Left cardiac atrium (tissue), 4 donors: ENCODE measurements at places on chromosomes 12 and 14. TPM values are rescaled to one million over a fixed set of nuclear protein-coding genes. Genes with fewer than 3 reads are reported as not detected.

- DNase-seq: no peak
Observed at GRCh38 chr12:75294336-75294735, 35.8 kb downstream of the CAPS2 start.

DNA sequence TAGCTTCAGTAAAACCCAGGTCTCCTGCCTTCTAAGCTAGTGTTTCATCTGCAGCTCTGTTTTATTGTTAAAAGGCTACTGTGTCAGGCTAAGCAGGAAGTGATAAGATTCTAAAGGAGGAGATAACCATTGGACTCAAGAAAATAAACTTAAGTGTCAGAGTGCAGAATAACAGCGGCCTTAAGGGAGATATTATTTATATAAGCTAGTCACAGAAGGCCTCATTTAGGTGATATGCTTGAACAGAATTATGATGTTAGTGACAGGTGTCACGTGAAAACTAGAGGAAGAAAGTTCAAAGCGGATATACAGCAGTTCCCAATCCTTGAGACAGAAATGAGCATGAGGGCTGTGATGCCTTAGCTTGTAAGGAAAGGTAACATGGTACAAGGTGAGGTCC, 373.4 kb downstream of the FOXG1 start:
- no peak for DNase-seq

- DNase-seq: no peak
Observed at GRCh38 chr14:73295198-73295796, 58.0 kb downstream of the PAPLN start.

DNA sequence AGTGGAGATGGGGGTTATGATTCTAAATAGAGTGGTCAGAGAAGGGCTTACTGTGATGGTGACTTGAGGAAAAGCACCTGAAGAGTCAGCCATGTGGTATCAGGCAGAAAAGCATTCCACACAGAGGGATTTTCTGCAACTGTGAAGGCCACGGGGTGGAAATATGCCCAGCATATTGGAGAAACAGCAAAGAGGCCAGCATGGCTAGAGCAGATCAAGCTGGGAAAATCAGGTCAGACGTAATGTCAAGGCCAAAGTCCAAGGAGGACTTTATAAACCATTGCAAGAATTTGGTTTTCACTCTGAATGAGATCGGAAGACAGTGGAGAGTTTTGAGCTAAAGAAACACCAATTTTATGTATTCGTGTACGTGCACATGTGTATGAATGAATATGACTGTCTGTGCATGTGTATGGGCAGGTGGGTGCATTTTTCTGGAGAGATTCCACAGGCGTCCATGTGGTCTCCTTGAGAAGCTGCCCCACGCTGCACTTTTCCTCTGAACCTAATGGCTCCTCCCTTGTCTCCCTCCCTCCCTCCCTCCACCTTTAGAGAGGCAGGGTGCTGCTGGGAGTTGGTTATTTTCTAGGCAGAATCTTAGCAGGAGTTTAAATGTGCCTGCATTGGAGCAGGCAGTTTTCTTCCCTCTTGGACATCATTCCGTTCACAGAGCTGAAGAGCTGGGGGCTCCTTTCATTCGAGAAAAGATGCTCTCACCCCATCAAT, 97.4 kb upstream of the PPP4R3A start:
- no peak for DNase-seq

GRCh38 chr14:20499881-20500280, 5.5 kb upstream of the RNASE10 start:
- DNase-seq: no peak

DNA sequence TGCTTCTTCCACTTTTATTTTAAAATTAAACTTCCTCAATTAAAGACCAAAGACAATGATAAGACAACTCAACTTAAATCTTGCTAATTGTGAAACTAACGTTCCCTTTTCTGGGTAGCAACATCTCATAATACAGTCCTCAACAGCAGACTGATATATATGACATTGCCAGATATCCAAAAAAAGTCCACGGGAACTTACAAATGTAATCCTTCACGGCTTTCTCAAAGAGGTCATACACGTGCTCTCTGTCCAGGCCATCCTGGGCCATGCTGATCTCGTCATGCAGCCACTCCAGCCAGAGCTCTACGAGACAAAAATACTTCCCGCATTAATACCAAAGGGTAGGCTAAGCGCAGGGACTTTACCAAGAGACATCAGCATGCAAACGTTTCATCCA, 13.3 kb downstream of the SART3 start:
- DNase-seq: no peak

DNA sequence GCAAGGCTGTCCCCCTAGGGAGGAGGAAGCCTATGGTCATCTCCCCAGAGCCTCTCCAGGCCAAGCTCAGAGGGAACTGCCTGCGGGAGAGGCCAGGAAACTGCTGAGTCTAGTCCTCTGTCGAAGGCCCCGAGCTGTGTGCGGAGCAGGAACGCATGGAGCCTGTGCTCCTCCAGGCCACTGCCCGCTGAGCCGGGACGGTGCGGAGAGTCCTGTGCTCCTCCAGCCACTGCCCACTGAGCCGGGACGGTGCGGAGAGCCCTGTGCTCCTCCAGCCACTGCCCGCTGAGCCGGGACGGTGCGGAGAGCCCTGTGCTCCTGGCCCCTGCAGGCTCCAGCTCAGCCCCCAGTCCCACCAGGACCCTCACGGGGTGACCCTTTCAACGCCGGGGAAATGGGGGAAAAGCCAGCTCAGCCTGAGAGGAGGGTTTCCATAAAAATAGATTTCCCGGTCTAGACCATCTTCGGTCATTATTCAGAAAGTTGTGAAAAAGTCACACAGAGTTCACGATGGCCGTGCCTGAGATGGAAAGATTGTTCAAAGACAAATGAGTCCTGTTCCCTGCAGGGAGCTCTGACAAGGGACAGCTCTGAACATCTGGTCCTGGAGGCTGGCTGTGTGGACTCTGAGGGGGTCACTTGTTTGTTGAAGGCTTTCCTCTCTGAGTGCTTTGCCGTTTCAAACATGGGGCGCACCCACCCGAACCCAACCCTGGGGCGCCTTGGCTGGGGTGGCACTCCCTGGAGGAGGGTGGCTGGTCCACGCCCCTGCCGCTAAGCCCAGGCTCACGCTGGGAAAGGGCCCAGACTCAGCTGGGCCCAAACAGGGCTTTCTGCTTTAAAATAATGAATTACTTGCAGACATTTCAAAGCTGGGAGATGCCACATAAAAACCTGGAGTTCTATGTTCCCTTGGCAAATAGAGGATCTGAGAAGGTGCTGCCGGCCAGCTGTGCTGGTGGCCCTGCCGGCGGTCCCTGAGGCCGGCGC, 85.5 kb downstream of the ADGRD1 start:
- DNase-seq: no peak

- DNase-seq: no peak
Observed at GRCh38 chr12:24599736-24600135, 349.2 kb downstream of the BCAT1 start.

GRCh38 chr12:42090899-42091298, 53.8 kb downstream of the GXYLT1 start:
- DNase-seq: no peak

GRCh38 chr12:46647034-46647433, 178.8 kb downstream of the SLC38A4 start:
- no peak for DNase-seq

DNA sequence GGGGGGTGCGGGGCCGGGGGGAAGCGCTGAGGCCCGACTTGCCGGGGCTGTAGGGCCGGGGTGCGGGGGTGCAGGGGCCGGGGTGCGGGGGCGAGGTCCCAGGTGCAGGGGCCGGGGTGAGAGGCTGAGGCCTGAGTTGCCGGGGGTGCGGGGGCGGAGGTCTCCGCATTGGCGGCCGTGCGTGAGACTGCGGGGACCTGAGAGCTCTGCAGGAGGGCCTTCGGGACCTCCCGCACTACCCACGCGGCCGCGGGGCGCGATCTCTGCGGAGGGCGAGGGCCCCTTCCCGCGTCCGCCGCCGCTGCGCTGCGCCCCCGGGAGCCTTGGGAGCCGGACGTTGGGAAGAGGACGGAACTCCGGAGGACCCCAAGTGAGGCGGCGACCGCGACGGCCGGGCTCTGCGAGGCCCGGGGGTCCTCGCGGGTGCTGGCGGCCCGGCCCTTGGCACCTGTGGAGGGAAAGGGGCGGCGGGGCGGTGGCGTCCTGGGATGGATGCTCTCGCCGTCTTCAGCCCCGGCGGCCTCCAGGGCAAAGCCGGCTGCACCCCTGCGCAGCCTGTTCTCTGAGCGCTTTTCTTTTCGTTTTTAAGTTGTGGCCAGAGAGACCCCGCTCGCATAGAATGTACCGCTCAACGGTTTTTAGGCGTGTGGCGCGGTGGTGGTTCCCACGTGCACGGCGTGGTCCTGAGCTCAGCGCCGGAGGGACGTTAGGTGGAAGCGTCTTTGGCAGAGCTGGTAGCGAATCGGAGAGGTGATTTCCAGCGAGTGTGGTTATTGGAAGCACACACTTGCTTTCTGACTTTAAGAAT, 1.3 kb downstream of the PIWIL1 start:
- DNase-seq: no peak

DNA sequence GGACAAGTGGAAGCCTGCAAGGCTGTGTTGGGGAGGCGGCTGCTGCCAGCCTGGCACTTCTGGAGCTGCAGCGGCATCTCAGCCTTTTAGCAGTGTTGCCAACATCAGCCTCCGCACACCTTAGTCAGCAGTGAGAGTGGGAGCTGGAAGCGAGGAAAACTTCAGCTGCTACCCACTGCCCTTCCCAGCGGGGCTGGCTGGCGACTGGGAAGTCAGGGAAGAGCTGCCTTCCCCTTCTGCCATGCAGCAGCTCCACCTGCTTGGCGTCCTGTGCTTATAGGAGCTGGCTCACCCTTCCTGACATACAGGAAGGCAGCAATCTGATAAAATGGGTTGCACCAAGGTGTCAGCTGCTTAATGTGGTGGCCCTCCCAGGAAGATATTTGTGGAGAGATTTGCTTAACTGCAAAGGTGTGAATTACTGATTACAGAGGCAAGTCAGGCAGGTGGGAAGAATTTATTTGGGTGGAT, 15.4 kb upstream of the PLEKHG3 start:
- no peak for DNase-seq

DNA sequence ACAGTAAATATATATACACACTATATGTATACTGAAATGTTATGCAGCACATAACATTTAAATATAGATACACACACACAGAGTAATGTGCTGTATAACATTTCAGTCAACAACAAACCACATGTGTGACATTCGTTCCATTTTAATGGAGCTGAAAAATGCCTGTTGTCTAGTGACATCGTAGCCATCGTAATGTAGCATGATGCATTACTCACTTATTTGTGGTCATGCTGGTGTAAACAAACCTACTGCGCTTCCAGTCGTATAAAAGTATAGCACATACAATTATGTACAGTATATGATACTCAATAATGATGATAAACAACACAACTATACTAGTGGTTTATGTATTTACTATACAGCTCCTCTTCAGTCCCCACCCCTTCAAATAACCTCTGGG, 119.0 kb upstream of the SLC38A4 start:
- DNase-seq: no peak

RNU4-1 gene
- total RNA-seq: 6,779 TPM

MSI1 gene
- 7.8 TPM for total RNA-seq

TSPAN19 gene
- not detected for total RNA-seq

CIPC gene
- total RNA-seq: 56.2 TPM

TMEM63C gene
- not detected for total RNA-seq

IRF9 gene
- 44.7 TPM for total RNA-seq

APOF gene
- not detected for total RNA-seq

ZFC3H1 gene
- 24.5 TPM for total RNA-seq
